Amniotic stem cell (primary cell): ENCODE measurements at places on chromosomes 12 and 14.

- no peak for DNase-seq
Measured at GRCh38 chr14:74245292-74245691, 6.0 kb downstream of the VSX2 start.

- DNase-seq = no peak
Measured at GRCh38 chr12:15701631-15702156, 87.5 kb downstream of the EPS8 start.

- no peak for DNase-seq
Measured at GRCh38 chr12:630656-631632, 32.3 kb downstream of the NINJ2 start.

GRCh38 chr14:45133683-45134050 is 614 bp downstream of the FKBP3 start:
- no peak for DNase-seq

DNA sequence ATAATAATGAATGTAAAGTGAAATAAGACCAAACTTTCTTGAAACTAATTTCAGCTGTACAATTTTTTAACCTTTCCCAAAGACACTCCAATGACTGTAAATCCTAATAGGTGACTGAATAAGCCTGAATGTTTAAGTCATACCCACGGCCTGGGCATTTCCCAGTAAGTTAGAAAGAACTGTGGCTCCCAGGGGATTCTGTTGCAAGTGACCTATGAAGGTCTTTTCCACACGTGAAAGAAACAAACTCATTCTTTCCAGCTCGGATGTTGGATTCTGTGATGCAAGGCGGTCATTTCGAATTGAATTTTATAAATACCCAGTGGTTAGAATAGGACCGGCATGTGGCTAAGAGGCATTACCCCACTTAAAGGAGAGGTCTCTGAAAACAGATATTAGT is 1134.4 kb downstream of the GALC start:
- DNase-seq = no peak

GRCh38 chr12:80316222-80316621 is 127.8 kb upstream of the PTPRQ start:
- DNase-seq = no peak

- no peak for DNase-seq
Measured at GRCh38 chr14:103949131-103949790, 6.9 kb upstream of the RD3L start.
